ENCODE measurements at places on chromosomes 3 and 15. TPM values are rescaled to one million over a fixed set of nuclear protein-coding genes. Genes with fewer than 3 reads are reported as not detected.

Gene CD96
- 9.5 TPM for total RNA-seq

Gene GRM7
- 0.16 TPM for total RNA-seq

Gene MME
- total RNA-seq = 8.4 TPM

Gene UTS2B
- total RNA-seq = 0.41 TPM

Measured in kidney (tissue), 22 donors.